ENCODE measurements at places on chromosomes 7 and 10.

GRCh38 chr7:72140566-72140965, 271.6 kb downstream of the CALN1 start:
- no peak for DNase-seq

DNA sequence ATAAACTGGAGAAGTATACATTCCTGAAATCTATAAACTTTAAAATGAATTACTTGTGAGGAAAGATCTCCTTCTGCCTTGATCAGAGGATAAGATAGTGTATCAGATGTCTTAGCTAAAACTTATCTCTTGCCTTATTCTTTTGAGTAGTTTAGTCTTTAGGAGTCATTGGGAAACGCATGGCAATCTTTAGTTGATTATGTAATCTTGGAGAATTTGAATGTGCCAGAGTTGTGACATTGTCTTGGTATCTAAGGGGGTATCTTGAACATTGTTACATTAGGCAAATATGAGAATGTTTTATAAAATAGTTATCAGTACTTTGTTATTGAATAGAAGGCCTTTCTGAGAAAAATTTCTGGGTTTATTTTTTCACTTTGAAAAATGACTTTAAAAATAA, 61.6 kb upstream of the ADRA2A start:
- DNase-seq: no peak

- no peak for DNase-seq
Observed at GRCh38 chr10:79131836-79132631, 63.3 kb downstream of the ZMIZ1 start.

DNA sequence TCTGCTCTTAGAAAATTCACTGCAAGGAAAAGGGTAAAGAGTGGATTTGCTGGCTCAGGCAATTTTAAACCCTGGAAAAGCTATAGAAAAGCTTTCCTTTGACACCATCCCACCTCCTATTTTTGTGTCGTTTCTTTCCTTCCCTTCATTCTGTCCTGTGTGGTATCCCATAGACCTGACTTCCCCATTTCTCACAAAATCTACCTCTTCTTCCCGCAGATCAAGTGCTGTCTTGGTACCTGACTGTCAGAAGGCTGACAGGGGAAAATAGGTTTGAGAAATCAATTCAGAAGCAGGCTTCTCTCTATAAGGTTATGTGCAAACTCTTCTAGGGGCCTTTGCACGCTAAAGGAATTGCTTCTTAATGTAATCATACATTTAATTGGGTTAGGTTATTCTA, 98.9 kb downstream of the MTPN start:
- no peak for DNase-seq

GRCh38 chr10:17599089-17599488, 18.1 kb downstream of the HACD1 start:
- DNase-seq: no peak

DNA sequence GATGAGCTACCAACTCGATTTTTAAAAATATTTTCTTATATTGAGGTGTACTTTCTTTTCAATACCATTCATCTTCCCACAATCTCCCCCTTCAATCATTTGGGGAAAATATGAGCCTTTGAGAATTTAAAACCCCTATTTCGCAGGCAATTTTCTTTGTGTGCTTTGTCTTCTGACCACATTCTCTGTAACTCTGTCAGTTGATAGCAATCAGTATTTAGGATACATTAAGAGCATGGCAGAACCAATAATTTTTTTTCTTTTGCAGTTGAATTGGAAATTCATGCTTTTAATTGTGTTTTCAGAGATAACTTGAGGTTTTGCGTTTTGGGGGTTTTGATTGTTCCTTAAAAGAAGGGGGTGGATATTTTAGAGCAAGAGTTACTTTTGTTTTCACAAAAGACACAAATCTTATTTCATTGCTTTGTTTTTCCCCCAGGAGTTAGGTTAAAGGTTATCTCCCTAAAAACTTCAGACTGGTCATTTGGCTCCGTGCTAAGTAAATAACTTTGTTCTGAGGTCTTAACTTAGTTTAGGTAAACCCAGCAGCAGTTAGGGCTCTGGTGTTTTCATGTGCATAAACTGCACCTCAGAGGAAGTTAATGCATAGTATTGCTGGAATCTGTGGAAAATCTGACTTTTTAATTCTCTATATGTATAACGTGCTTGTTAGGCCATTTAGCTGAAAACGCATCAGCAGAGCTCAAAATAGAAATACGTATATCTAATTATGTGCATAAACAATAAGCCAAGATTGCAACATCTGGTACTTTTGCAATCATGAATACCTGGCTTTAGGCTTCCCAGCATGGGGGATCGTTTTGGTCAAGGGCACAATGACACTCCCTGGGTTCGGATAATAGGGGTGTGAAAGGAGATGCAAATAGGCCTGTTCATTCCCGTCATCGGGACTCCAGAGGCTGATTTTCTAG, 676.4 kb upstream of the ANKRD30A start:
- no peak for DNase-seq

DNA sequence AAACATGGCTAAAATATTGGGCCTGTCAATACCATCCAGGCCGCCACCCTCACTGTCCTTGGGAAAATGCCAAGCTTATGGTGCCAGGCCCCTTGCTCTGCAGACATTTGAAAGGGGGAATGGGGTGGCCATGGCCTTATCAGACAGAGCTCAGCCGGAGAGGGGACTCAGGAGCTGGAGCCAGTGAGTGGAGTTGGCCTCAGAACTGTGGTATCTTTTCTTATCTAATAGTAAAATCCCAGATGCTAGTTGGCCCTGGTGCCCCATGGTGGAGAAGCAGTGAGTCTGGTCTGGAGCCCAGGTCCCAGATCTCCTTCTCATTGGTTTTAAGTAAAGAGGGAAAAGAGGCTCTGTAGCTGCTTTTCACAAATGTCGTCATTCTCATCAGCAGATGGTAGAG, 49.6 kb upstream of the SORCS3 start:
- DNase-seq: no peak

- no peak for DNase-seq
Observed at GRCh38 chr7:1559626-1560590, 3.9 kb upstream of the TMEM184A start.

DNA sequence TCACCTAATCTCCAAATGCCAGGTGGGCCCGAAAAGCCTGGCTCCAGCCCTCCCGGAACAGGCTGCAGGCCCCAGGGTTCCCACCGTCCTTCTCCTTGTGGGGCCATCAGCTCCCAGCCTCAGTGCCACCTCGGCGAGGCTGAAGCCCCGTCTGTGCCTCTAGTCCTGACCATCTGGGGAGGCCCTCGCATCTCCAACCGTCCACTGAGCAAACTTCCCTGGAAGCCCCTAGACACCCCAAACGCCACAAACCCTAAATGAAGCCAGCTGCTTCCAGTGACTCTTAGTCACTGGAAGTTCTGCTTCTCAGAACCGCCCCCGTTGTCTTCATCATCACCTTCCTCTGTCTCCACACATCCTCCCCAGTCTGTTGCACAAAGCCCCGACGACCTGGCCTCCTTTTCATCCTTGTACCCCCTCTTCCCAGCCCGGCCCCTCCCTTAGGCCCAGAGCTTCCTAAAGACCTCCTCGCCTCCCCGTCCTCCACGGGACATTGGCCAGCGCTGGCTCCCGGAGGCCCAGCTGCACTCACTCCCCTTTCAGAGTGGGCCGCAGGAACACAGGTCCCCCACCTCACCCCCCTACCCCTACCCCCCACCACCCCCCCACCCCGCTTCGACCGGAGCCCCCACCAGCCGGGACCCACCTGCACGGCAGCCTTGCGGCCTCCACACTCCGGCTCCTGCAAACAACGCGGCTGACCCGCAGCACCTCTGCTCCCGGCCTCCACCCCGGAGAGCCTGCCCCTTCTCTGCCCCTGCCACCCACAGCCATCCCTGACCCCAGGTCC, 1.1 kb upstream of the DIP2C start:
- no peak for DNase-seq

GRCh38 chr10:121096617-121097431, 245.7 kb downstream of the WDR11 start:
- no peak for DNase-seq

DNA sequence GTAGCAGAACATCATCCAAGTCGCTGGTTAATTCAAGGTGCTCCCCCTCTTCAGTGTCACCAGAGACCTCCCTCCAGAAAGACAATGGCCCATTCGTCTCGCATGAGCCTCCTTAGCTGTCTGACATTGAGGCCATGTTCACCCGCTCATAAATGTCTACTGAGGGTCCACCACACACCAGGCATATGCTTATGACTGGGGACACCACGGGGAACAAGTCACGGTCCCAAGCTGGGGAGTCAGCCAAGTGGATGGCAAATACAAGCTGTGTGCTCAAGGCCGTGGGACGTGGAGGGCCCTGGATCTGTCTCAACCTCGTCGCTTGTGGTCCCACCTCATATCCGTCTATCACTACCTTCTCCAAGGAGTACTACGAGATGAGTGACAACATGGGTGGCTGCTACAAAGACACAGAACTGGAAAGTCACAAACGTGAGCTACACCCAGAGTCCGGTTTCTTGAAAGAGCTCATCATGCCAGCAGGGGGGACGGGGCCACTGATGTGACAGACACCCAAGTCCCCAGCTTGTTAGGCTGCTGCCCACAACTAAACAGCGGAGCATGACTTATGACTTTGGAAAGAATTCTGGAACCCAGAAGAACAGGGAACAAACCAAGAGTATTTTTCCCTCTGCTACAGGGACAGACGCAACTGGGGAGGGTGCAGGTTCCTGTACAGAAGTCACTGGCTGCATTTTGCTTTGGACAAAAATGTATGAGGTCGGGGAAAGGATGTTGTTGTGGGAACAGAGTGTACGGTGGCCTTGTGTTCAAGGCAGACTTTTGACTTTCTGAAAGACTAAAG, 189.6 kb downstream of the COBL start:
- no peak for DNase-seq

GRCh38 chr7:79084423-79084822, 369.0 kb downstream of the MAGI2 start:
- no peak for DNase-seq

DNA sequence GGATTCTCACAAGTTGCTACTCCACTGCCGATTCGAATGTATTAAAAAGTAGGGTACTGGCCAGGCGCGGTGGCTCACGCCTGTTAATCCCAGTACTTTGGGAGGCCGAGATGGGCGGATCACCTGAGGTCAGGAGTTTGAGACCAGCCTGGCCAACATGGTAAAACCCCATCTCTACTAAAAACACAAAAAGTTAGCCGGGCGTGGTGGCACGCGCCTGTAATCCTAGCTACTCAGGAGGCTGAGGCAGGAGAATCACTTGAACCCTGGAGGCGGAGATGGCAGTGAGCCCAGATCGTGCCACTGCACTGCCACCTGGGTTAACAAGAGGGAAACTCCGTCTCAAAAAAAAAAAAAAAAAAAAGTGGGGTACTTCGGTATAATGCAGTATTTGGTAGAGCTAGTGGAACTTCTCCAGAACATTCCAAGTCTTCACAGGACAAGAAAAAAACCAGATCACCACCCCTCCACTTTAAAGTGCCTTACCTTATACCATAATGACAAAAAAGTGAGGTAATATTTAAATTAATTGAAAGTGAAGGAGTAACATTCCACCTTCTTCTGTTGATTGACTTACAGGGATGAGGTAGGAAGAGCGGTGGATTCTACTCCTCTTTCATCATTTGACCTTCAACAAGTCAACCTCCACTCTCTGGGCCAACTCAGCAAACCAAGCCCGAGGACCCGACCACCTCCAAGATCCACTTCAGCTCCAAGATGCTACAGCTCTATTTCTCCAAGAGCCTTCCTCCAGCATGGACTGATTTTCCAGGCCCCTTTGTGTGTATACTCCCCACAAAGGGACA, 2.0 kb downstream of the BAZ1B start:
- peak; percentile 72 for DNase-seq

GRCh38 chr10:81548160-81548559, 326.8 kb upstream of the NRG3 start:
- DNase-seq: no peak

- no peak for DNase-seq
Observed at GRCh38 chr7:16543456-16543855, 16.8 kb downstream of the LRRC72 start.

GRCh38 chr10:128868481-128868880, 598.6 kb upstream of the MGMT start:
- no peak for DNase-seq

DNA sequence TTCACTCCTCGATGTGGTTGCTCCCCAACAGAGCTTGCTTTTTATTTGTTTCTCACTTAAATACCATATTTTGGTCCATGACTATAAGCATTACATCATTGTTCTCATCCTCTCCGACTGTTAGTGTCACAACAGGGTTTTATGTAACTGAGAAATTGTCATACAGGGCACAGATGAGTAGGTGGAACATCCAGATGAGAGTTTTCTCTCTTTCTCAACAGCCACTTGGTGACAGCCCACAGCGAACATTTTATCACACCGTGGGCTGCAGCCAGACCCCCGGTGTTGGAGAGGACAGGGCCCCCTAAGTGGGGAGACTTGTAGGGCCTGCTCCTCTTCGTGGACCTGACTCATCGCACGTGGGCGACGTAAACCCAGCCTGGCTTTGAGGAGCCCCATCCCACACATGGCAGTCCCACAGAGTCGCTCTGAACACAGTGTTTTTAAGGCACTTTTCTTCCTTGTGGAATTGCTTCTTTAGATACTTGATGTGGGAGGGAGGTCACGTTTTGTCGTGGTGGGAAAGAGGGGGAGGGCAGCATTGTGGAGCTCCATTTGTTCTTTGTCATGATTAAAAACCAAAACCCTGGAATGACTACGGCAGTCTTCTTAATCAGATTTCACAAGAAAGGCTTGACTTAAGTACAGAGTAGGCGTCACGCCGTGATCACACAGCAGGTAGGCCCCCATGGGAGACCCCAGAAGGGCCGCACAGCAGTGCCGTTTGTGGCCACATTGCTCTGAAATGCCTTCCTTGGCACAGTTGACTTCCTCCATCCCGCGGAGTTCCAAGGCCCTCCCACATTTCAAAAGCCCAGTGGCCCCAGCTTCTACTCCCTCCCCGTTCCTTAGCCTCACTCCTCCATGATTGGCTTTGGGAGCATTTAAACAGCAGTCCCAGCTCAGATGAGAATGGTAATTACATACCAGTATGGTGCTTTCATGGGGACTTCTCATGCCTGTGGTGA, 220.6 kb downstream of the CCDC3 start:
- no peak for DNase-seq

DNA sequence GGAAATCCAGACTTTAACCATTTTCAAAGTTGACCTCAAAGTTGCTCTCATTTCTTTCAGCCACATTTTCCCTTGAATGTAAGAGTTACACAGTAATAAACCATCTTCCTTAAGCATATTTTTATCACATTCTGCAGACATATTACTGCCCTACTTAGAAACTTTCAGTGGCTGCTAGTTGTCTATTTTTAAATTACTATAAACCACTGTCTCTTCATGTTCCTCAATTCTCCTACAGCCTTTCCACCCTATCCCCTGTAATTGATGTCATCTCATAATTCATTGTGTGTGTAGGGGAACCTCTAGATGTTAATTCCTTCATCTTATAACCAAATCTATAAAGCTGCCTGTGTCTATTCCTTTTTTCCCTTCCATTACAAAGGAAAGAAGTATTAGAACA, 78.1 kb upstream of the STRIP2 start:
- DNase-seq: no peak

DNA sequence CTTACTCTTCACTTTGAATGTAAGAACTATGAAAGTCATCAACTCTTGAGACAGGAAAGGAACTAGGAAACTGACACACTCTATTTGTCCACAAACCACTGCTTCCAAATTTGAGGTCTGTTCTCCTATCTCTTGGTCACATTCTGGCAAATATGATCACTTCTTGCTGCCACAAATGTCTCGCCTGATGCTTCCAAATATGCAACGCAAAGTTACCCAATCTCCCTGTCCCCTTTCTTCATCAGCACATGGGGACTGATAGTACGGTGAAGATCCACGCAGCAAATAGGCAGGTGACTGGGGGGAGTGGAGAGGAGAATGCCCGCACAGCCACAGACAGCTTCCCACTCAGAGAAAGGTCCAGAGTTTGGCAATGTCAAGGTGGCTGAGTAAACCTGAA, 92.6 kb upstream of the TCF7L2 start:
- no peak for DNase-seq
